ENCODE measurements at places on chromosomes 5 and 9.

- no peak for DNase-seq
Observed at GRCh38 chr9:107446491-107446890, 43.1 kb downstream of the KLF4 start.

DNA sequence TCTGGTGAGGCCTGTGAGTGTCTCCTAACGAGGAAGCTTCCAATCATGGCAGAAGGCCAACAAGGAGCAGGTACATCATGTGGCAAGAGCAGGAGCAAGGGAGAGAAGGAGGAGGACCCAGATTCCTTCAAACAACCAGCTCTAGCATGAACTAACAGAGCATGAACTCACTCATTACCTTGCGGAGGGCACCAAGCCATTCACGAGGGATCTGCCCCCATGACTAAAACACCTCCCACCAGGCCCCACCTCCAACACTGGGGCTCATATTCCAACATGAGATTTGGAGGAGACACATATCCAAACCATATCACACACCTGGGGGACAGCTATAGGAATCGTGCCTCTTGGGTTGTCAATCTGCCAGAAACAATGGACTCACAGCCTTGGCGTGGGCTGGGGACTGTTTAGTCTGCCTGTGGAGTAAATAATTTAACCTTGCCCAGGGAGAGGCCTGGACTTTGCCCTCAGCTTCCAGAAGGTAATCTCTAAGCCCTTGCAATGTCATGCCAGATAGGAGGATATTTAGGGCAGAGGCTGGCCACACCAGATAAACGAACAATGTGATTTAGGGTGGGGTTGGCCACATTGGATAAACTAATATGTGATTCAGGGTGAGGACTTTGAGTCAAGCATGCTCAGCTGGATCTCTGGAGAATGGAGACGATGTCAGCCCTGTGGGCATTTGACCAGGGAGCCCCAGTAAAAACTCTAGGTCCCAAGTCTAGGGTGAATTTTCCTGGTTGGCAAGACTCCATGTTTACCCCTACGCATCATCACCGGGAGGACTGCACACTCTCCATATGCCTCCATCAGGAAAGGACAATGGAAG, 13.6 kb upstream of the VDAC1 start:
- no peak for DNase-seq

- DNase-seq: no peak
Observed at GRCh38 chr5:54845567-54845941, 139.8 kb downstream of the ESM1 start.

DNA sequence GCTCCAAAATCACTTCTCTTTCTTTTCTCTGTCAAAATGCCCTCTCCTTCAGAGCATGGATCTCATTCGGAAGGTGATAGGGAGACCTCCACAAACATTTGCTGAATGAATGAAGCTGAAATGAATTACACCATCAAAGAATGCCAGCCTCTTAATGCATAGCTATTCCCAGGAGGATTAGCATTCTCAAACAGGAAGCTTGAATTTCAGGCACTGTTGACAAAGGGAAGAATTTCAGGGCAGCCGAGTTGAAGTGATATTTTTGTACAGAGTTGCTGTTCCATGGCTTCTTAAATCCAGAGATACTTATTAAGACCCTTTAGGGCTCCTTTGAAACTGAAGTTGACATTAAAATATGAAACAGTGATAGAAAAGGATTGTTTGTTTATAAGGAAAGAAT, 18.8 kb downstream of the HBEGF start:
- no peak for DNase-seq

DNA sequence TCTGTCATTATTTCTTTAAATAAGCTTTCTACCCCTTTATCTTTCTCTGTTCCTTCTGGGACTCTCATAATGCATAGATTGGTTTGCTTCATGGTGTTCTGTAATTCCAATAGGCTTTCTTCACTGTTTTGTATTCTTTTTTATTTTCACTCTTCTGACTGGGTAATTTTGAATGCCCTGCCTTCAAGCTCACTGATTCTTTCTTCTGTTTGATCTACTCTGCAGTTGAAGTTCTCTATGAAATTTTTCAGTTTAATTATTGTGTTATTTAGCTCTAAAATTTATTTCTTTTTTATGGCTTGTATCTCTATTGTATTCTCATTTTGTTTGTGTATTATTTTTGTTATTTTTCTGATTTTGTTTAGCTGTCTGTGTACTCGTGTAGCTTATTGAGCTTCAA, 89.3 kb upstream of the SLCO4C1 start:
- no peak for DNase-seq

GRCh38 chr5:140571105-140571504, 6.5 kb downstream of the SLC35A4 start:
- no peak for DNase-seq

- DNase-seq: no peak
Observed at GRCh38 chr9:122031157-122031556, 62.0 kb downstream of the TTLL11 start.

GRCh38 chr9:91332546-91333231, 29.0 kb downstream of the AUH start:
- no peak for DNase-seq

- no peak for DNase-seq
Observed at GRCh38 chr5:157116483-157116954, 7.7 kb upstream of the HAVCR2 start.

DNA sequence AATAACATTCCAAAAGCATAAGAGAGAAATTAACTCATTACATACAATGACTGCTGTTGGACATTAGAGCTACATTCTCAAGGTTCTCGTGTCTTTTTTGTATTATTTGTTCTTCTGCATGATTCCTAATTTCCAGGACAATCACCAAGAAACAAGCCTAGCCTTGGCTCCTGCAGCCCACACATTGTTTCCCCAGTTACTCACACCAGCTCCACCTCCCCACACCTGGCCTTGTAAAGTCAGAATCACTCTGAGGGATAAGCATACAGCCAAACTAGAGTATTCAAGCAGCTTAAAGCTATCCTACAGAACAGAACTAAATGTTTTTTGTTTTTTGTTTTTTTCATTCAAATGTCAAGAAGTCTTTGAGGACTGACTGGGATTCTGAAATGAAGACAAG, 189.2 kb downstream of the HINT1 start:
- DNase-seq: no peak

GRCh38 chr9:83299571-83299970, 236.6 kb upstream of the RASEF start:
- DNase-seq: no peak

DNA sequence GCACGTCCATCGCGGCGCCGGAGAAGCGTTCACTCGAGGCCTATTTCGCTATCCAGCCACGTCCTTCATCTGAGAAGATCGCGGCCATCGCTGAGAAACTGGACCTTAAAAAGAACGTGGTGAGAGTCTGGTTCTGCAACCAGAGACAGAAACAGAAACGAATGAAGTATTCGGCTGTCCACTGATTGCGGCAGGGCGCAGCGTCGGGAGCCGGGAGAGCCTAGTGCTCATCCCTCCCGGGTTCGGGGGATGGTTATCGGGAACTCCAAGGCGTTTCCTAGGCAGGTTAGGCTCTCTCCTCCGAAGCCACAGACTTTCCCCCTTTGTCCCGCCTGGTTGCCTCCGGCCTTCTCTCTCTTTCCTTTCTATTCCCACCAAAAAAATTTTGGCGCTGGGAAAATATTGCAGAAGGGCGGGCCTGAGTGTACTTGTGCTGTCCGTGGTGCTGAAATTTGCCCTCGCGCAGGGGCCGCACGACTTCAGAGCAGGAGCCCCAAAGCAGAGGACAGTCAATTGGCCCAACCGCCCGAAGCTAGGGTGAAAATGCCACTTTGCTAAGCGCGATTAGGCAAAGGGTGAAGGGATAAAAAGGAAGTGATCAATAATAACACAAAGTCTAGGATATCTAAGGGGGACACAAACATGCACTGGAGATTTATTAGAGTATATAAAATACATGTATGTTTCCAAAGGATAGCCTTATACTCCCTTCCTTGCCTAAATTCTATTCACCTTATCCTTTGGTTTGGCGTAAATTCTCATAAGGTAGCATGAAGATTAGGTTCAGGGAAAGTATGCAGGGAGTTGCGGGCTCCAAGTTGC, 1.8 kb downstream of the POU4F3 start:
- DNase-seq: no peak

GRCh38 chr5:131151216-131151615, 13.8 kb downstream of the HINT1 start:
- DNase-seq: no peak

DNA sequence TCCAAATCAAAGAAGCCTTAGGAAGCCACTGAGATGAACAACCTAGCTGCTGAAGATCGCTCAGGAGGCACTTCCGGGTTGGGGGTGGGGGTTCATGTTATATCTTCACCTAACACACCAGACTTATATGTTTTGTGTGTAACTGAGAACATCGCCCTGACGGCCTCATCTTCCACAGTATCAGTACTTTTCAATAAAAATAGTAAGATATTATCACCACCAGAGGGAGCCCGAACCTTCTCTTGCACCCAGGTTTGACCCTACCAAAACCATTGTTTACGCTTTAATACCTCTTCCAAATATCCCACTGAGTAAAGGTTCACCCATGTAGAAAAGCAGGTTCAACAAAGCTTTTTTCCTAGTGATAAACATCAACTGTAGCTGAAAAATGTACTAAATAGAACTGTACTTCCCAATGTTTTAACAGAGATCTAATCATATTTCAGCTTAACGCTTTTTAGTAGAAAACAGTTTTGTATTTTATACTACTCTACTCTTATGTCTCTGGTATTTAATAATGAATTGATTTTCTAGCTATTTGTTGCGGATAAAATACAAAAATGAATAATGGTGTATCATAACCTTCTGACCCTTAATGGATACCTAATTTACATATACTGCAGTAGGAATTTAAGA, 244.0 kb downstream of the EPB41L4A start:
- DNase-seq: peak; percentile 22

- DNase-seq: no peak
Observed at GRCh38 chr5:176491901-176492300, 43.7 kb downstream of the FAF2 start.

DNA sequence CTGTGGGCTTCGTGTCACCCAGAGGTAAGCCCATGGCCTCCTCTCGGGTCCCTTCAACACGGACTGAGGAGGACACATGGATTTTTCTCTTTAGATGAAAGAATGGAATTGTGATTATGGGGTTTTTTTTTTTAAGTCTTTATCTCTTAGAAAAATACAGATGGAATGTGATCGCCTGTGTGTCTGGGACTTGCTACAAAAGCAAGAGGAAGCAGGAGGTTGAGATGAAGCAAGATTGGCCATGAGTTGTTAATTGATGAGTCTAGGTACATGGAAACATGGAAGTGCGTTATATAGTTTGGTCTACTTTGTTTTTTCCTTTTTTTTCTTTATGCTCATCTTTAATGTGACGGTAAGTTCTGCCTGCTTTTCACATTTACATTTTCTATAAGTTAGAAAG, 14.6 kb downstream of the USP20 start:
- DNase-seq: no peak

DNA sequence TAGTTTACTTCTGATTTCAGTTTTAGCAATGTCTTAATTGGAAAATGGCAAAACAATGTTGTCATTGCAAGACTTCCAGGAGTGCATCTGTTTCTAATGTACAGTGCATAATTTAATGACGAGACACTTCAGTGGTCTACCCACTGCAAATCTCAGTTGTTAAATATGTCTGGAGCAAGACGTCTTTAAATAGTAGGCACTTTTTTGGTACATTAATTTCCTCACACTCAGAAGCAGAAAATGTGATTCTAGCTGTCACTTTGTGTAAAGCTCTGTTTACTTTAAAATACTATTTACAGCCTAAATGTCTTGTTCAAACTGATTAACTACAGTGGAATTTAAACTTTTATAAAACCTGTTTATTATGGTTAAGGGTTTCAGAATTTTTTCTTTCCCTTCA, 815.5 kb downstream of the TLE1 start:
- DNase-seq: no peak

DNA sequence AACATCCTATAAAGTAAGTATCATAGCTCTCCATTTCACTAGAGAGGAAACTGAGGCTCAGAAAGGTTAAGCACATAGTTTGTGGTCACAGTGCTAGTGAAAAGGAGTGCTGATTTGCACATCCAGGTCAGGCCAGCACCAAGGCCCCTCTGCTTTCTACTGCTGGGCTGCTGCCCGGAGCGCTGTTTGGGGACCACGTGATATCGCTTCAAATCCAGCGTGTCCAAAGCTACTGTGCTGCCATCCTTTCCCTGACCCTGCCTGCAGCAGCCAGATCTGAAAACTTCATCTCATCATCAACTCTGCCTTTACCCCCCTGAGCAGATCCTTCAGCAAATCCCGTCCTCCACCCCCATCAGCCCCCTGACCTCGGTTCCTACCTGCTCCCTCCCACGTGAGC, 40.7 kb upstream of the AKNA start:
- DNase-seq: no peak

- DNase-seq: no peak
Observed at GRCh38 chr5:160303690-160304089, 8.7 kb downstream of the CCNJL start.

GRCh38 chr5:175582697-175583096, 75.2 kb upstream of the HRH2 start:
- no peak for DNase-seq

GRCh38 chr5:176887252-176887849, 11.8 kb downstream of the HK3 start:
- no peak for DNase-seq

DNA sequence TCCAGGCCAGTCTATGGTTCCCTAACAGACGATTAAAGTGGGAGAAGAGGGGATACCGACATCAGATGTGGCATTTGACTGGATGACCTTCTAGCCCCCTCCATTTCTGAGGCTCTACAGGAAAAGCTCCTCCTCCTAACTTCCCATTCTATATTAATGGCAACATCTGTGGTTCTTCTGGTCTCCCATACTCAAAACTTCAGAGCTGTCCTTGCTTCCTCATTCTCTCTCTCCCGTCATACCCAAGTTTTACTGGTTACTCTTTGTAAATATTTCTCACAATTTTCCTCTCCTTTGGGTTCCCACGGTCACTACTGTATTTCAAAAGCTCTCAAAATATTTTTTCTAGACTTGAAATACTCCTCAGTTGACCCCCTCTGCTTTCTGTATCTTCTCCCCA, 36.0 kb upstream of the IL7R start:
- DNase-seq: no peak

GRCh38 chr5:111415053-111415452, 97.3 kb downstream of the STARD4 start:
- DNase-seq: no peak

DNA sequence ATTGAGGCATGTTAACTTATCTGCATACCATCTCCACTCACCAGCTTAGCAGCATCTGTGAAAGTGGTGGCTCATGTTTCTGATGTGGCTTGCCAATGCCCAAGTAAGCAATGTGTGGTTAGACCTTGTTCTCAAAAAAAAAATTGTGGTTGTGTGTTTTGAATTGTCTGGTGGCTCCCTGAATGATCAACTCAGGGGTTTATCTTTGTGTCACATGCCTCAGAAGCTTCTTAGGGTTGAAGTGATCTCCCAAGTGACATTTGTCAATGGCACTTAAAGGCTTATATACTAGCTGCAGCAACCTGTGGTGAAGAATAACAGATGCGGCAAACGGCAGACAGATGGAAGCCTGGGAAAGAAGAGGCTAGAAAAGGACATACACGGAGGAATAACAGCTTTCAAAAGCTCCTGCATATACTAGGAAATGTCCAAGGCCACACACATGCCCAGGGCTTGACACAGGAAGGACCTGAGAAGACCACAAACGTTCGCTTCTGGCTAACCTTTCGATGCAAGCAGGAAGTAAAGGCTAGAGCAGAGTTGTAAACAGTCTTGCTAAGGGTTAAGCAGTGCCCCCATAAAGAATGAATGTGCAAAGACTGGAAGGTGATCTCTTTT, 42.2 kb upstream of the FSD1L start:
- no peak for DNase-seq

Data from NCI-H1417 treated with DMSO at 0.1 percent for 48 hours (cell line).